BJ (cell line): ENCODE measurements at places on chromosomes 2 and 18.

- DNase-seq: no peak
These were observed 3.1 kb downstream of the GYPC start for GRCh38 chr2:126658905-126659561.

- no peak for DNase-seq
These were observed 633 bp downstream of the NABP1 start for GRCh38 chr2:191678437-191679100.

GRCh38 chr18:45802814-45803492 lies 22.5 kb upstream of the SIGLEC15 start:
- peak; percentile 94 for DNase-seq

DNA sequence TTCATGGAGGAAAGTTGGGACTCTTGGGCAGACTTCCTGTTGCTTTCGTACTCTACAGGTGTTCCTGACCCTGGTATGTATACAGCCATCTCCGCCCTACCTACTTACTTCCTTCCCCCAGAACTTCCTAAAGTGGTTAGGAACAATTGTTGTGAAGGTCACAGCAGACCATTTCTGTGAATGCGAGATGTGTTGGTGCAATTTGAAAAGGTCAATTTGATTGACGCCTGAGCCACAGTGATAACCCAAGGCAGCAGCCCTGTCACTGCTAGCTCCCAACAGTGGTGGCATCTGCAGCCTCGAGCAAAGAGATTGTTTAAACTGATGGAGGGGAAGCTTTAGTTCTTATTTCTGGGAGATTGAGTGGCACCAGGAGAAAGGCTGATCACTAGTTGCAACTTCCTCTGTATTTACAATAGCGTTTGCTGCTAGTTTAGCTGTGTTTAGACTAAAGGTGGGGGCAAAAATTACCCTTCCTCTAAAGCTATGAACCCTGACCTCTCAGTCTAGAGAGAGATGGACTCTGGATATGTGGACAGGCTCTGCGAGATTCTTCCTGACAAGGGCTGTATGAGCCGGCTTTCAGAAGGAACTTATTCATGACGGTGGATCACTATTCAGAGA lies 78.3 kb upstream of the MAP4K3 start:
- DNase-seq: no peak

DNA sequence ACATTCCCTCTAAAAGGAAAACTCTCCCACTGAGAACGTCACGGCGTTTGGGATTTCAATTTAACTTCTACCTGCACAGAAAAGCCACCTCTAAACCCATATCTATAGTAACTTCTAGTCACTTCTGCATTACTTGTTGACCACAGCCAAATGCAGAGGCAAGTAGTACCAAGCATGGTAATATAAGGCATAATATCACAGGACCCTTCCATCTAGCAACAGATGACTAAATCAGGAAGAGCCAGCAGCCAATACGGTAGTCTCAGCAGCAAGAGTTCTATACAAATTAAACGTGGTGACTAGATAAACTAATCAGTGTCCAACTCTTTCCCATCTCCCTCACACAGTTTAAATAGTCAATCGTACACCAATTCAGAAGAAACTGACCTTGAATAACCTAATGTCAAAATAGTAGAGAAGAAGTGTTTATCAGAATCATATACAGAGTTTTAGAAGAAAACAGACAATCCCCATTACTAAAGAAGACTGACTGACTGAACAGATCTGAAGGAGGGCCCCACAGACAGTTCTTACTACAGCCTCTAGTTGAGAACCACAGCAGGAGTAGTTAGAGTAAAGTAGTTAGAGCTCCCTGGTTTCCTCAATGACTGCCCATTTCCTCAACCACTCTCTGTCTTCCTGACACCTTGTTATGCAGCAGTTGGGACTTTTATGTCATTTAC lies 30.0 kb downstream of the MEMO1 start:
- no peak for DNase-seq

DNA sequence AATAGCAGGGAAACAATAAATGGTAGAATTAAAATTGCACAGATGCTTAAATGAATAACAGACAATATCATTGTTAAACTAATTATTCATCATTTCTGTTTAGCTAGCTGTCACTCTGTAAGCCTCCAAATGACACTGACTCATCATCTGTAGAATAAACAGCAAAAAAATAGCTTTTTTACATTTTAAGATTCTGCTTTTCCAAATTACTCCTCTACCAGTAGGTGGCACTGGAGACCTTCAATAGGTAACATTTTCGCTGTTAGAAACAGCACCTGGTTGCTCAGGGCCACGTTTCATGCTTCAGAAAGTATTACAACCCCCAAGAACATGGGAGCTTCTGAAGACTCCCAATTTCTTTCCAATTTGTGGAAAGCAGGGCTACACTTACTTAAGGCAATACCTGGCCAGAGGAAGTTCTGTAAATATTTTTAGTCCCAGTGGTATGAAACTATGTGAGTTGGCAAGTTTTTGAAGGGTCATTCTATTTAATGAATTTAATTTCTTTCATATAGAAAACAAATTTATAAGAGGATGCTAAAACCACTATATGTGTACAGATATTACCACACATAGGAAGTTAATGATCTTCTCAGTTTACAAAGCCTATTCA lies 45.4 kb downstream of the TTN start:
- DNase-seq: no peak

GRCh38 chr2:71943238-71944182 lies 204.2 kb downstream of the CYP26B1 start:
- DNase-seq: no peak

- no peak for DNase-seq
These were observed 736.8 kb upstream of the ID2 start for GRCh38 chr2:7945026-7945425.

- no peak for DNase-seq
These were observed 133.5 kb downstream of the TANC1 start for GRCh38 chr2:159101755-159102489.

DNA sequence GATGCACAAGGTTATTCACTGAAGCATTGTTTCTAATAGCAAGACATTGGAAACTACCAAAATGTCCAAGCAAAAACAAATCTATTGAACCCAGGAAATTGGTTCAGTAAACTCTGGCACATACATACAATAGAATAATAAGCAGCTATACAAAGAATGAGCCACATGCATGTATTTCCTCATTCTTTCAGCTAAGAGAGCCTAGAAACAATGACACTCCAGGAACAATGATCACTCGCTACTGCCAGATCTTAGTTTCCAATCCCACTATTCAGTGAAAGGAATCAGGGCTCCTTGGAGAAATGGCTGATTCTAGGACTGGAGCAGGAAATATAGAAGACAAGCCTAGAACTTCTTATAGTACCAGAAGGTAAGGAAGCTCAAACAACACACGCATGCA lies 221.9 kb upstream of the AGAP1 start:
- DNase-seq: no peak

- peak; percentile 16 for DNase-seq
These were observed 142.3 kb upstream of the BOD1L2 start for GRCh38 chr18:57004366-57005121.

- DNase-seq: no peak
These were observed 32.6 kb downstream of the CREG2 start for GRCh38 chr2:101354420-101355311.

- no peak for DNase-seq
These were observed 22.9 kb downstream of the APCDD1 start for GRCh38 chr18:10477121-10477862.

DNA sequence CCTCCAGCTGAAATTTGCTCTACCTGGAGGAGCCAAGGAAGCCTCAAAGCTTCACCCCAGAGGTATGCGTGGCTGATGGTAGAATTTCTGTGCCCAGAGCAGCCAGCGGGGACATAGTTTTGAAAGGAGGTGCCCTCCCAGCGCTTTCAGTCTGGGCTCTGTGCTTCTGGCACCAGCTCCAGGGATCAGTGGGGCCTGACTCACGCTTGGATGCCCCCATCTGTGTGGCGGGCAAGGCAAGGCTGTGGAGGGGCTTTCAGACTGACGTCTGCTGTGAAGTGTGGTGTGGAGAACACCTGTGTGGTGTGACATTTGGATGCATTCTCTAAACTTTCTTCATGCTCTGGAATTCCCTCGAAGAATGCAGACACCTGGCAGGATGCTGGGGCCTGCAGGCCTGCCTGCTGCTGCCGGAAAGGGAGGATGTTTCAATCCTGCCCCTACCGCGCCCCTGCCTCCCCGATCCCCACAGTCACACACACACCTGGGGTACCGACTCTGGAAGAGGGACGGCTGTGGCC lies 84.1 kb downstream of the CTIF start:
- no peak for DNase-seq
